ENCODE measurements at places on chromosomes 5 and 9. TPM values are rescaled to one million over a fixed set of nuclear protein-coding genes. Genes with fewer than 3 reads are reported as not detected.

CDHR2 gene
- 1.4 TPM for total RNA-seq

PLEKHG4B gene
- 0.10 TPM for total RNA-seq

KIAA1958 gene
- total RNA-seq = 18.8 TPM

ANXA2R gene
- total RNA-seq = 2.6 TPM

MYMK gene
- not detected for total RNA-seq

SLC46A2 gene
- total RNA-seq = not detected

GRXCR2 gene
- not detected for total RNA-seq

ADGRD2 gene
- total RNA-seq = not detected

FGD3 gene
- total RNA-seq = 5.0 TPM

IL11RA gene
- total RNA-seq = 27.0 TPM

IL33 gene
- total RNA-seq = 8.6 TPM

TAF11L13 gene
- not detected for total RNA-seq

PRKACG gene
- not detected for total RNA-seq

GABRA1 gene
- 267 TPM for total RNA-seq

PCDHGC4 gene
- total RNA-seq = 20.5 TPM

SLC23A1 gene
- total RNA-seq = not detected

SEMA4D gene
- 301 TPM for total RNA-seq

CAMLG gene
- 62.3 TPM for total RNA-seq

FER gene
- 39.6 TPM for total RNA-seq

TUSC1 gene
- total RNA-seq = 13.1 TPM

PCDHA1 gene
- 2.0 TPM for total RNA-seq

C5orf58 gene
- total RNA-seq = not detected

AK1 gene
- 99.8 TPM for total RNA-seq

FAM120A gene
- total RNA-seq = 72.2 TPM

TMEM167A gene
- total RNA-seq = 58.8 TPM

LRRC19 gene
- total RNA-seq = not detected

BRINP1 gene
- 60.4 TPM for total RNA-seq

PKD2L2 gene
- not detected for total RNA-seq

C9orf153 gene
- 1.4 TPM for total RNA-seq

FOXD4L6 gene
- 3.0 TPM for total RNA-seq

ALDH1A1 gene
- 88.6 TPM for total RNA-seq

TAF1L gene
- not detected for total RNA-seq

TMEM215 gene
- not detected for total RNA-seq

IL9 gene
- total RNA-seq = not detected

LCN1 gene
- 0.83 TPM for total RNA-seq

SLC35A4 gene
- 35.3 TPM for total RNA-seq

THBS4 gene
- total RNA-seq = 30.7 TPM

C6 gene
- total RNA-seq = not detected

SPATA31A3 gene
- total RNA-seq = not detected

FST gene
- 0.70 TPM for total RNA-seq

LTC4S gene
- 7.5 TPM for total RNA-seq

KCNN2 gene
- total RNA-seq = 25.7 TPM

SH3TC2 gene
- 74.4 TPM for total RNA-seq

CTXN3 gene
- total RNA-seq = 15.6 TPM

PLAC8L1 gene
- 1.8 TPM for total RNA-seq

CATSPER3 gene
- total RNA-seq = not detected

ABLIM3 gene
- 37.9 TPM for total RNA-seq

CD72 gene
- total RNA-seq = 1.3 TPM

ANKRD34B gene
- 0.68 TPM for total RNA-seq

GARIN3 gene
- not detected for total RNA-seq

OR13C3 gene
- not detected for total RNA-seq

OTP gene
- not detected for total RNA-seq

CDKN2B-AS1 gene
- 2.3 TPM for total RNA-seq

COL15A1 gene
- 1.5 TPM for total RNA-seq

SVEP1 gene
- 11.7 TPM for total RNA-seq

BTF3 gene
- 198 TPM for total RNA-seq

SOX30 gene
- total RNA-seq = 0.39 TPM

FAM78A gene
- 11.1 TPM for total RNA-seq

RFK gene
- total RNA-seq = 37.1 TPM

APBA1 gene
- total RNA-seq = 107 TPM

Data from dorsolateral prefrontal cortex (tissue), 122 donors.